IPS DF 6.9 (cell line): ENCODE measurements at places on chromosomes 2 and 18.

DNA sequence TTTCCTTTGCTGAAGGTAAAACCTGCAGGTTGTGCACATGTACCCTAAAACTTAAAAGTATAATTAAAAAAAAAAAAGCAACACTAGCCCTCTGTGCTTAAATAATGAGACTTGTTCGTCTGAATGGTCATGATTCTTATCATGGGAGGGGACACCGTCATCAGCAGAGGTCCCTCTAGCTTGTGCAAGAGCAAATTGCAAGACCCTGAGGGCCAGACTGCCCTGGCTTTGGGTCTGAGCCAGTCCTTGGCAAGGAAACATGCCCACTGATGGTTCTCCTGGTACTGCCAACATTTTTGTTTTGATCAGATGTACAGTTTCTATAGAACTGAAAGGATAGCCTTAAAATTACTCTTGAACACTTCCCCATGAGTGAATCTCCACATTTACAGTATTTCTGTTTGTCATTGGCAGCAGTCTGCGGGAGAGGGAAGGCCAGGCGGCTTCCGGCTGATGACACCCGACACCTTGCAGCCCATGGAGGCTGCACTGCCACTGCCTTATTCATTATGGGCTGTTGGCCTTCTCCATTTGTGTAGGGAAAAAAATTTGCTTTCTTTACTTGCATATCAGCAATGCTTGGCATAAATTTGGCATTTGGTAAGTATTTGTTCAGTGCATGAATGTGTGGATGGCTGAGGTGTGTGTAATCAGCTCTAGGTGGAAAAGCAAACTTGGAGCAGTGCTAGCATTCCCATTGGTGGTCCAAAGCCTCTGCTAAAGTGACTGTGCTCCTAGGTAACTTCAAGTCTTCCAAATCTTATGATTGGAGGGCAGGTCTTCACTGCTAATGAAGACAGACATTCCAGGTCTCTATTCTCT lies 161.6 kb upstream of the ALKAL2 start:
- no peak for DNase-seq

- no peak for DNase-seq
Measured at GRCh38 chr2:72162574-72162973, 14.9 kb upstream of the CYP26B1 start.

- no peak for DNase-seq
Measured at GRCh38 chr2:96753661-96754282, 6.9 kb upstream of the CNNM4 start.

GRCh38 chr2:214800180-214800579 lies 9.3 kb downstream of the BARD1 start:
- DNase-seq, result no peak

DNA sequence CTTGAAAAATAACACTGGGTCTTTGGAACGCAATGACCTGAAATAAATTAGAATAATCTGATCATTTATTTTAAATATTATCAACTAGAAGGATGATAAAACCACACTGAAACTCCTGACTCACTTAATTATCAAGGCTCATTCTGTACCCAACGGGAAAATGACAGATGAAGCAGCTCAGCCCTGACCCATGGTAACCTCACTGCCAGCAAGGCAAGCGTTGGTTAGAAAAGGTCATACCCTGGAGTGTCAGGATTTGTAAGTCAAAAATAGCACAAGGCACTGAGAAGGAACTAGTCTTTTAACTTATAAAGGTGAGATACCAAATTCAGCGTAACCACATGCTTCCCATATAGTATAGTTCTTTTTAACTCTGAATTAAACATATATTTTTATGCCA lies 277.5 kb downstream of the ETAA1 start:
- no peak for DNase-seq

- DNase-seq, result no peak
Measured at GRCh38 chr2:138329162-138329561, 172.4 kb upstream of the SPOPL start.

- DNase-seq, result no peak
Measured at GRCh38 chr2:128921751-128922150, 603.1 kb upstream of the HS6ST1 start.

DNA sequence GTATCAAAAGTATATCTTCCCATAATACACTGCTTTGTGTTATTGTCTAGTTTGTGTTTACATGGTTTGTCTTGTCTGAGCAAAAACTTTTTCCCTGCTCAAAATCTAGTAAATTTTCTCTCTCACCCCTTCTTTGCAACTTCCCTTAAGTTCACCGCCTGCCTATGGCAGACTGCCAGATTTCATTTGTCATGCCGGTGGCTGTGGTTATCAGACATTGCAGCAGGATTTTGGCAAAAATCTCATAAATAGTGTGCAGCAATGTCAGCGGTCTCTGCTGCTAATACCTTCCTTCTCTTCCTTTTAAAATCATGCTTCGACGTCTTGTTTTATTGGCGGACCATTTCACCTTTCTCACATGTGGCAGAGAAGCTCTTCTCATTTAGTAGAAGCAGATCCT lies 45.6 kb upstream of the TMEM178A start:
- no peak for DNase-seq

GRCh38 chr18:39561126-39561525 lies 1995.5 kb upstream of the CELF4 start:
- DNase-seq, result no peak

GRCh38 chr2:200812122-200813022 lies 662 bp downstream of the BZW1 start:
- no peak for DNase-seq

GRCh38 chr18:74682141-74682990 lies 84.7 kb downstream of the ZNF407 start:
- no peak for DNase-seq

- DNase-seq, result no peak
Measured at GRCh38 chr2:1681323-1682180, 62.8 kb downstream of the PXDN start.

- DNase-seq, result no peak
Measured at GRCh38 chr2:195392446-195393336, 264.3 kb upstream of the SLC39A10 start.

- no peak for DNase-seq
Measured at GRCh38 chr2:27545348-27546141, 37.3 kb upstream of the ZNF512 start.

GRCh38 chr18:72201032-72201431 lies 343.1 kb downstream of the CBLN2 start:
- no peak for DNase-seq

- DNase-seq, result no peak
Measured at GRCh38 chr2:126978333-126978732, 79.6 kb downstream of the TEX51 start.

DNA sequence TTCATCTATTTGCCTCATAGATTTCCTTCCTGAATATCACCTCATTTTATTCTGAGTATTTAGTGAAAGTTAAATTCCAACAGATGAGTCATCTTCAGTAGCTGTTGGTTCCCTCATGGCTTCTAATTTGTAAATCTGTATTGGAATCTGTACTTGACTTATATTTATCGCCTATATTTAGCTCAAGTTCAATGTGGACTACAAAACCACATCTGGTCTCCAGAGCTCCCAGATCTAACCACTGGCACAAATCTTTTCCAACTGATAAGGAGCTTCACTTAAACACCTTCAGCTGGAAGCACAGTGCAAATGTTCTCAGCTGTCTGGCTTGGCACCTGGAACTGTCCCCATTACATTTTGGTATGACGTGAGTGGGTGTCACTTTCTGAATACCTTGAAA lies 82.8 kb upstream of the DSEL start:
- no peak for DNase-seq

GRCh38 chr2:6224267-6224666 lies 532.1 kb downstream of the SOX11 start:
- DNase-seq, result no peak

DNA sequence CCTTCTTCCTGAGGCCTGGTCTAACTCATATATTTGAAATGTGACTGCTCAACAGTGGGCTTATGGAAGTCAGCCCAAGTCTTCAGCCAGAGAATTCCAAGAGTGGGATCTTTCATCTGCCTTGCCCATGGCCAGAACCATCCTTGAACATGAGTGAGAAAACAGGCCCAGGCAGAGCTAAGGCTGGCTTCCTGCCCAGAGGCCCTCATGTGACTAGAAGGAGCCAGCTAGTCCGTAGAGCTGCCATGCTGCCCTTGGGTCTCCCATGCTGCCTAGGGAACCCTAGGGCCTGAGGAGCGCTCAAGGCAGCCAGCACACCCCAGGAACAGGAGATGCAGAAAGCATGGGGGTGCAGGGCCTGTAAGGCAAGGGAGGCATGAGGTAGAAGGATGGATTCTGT lies 203.6 kb downstream of the FHOD3 start:
- no peak for DNase-seq

DNA sequence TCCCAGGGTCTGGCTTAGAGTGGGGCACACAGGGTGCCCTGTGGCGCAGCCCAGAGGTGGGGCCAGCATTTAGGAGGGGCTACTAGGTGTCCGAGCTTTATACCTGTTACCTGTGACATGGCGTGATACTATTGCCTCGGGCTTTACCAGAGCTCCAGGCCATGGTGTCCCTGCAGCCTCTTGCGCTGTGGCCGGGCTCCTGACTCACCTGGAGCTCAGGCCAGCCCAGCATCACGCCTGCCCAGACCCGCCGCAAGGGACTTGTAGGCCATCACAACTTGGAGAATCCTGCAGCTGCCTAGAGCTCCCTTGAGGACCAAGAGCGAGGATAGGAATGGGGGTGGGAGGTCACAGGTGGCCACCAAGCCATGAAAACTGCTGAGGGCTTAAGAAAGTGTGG lies 8.0 kb downstream of the INHBB start:
- no peak for DNase-seq

DNA sequence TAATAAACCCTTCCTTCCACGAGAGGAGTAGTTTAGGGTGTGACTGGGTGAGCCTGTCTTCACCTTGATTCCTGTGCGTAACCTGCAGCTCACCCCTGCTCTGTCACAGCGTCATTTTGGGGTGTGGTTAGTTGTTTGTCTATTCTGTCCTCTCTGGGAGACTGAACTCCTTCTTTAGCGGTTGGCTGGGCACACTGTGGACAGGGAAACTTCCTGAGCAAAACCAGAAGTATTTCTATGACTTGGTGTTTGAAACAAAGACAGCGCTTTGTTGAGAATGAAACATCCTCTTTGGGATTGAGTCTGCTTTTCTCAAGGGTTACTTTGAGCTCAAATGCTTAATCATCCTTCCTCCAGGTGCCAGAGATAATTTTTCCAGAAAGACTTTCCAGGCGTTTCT lies 270.7 kb downstream of the HRH4 start:
- DNase-seq, result no peak

- no peak for DNase-seq
Measured at GRCh38 chr2:238167344-238167715, 8.6 kb downstream of the ERFE start.

DNA sequence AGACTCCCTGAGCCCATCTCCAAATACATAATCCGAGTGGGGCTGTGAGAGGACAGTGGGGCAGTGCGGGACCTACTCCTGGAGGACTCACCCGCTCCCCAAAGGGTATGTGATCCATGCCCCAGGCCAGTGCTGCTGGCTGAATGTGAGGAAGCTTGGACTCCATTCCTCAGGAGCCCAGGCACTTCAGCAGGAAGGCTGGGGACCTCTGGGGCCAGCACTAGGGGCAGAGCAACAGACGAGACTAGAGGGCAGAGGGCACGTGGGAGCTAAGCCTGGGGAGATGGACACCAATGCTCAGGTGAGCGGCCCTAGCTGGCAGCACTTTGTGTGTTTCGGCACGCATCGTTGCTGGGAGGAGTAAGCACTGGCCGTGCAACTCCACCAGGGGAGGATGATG lies 84.9 kb downstream of the MALT1 start:
- DNase-seq, result no peak

DNA sequence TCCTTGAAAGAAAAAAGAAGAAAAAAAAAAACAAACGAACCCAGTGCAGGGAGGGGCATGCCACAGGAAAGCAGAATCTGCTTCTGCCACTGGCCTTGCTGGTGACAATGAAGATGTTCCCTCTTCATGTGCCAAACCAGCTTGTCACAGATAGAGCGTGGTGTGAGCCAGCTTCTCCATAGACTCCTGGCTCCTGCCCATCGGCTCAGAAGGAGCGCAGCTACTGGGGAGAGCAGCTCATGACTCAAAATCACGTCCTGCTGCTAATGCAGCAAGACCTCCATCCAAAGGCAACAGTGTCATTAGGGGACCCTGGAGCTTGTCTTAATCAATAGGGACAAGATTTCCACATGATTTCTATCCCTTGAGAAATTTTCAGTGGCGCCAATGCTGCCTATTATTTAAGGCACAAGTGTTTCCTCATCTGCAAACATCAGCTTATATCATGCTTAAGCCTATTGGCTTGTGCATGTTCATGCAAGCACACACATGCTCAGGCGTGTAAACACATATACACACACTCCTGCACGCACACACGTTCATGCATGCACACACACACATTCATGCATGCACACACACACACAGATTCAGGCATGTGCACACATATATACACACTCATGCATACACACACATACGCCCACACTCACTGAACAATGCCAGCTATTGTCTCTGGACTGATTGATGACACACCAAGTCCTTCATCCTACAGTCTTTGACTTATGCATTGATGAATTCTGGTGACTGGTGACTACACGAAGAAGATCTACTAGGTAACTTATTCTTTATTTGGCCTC lies 682.0 kb upstream of the ID2 start:
- DNase-seq, result no peak

- no peak for DNase-seq
Measured at GRCh38 chr2:240579771-240580614, 6.5 kb upstream of the CAPN10 start.

DNA sequence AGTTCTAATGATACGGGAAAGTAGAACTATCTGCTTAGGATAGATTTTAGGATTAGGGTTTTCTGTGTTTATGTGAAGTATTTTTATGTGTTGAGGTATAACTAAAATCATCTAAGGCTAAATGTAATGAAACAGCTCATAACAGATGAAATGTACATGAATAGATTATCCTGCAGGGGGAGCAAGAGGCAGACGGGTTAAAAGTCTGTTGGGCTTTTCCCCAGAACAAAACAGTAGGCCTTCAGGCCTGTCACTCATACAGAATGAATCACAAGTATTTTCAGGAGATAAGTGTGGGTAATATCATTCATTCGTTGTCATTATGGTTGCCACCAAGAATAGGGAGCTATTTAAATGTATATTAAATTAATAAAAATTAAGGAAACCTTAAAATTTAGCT lies 107.9 kb upstream of the IL1R2 start:
- DNase-seq, result no peak

DNA sequence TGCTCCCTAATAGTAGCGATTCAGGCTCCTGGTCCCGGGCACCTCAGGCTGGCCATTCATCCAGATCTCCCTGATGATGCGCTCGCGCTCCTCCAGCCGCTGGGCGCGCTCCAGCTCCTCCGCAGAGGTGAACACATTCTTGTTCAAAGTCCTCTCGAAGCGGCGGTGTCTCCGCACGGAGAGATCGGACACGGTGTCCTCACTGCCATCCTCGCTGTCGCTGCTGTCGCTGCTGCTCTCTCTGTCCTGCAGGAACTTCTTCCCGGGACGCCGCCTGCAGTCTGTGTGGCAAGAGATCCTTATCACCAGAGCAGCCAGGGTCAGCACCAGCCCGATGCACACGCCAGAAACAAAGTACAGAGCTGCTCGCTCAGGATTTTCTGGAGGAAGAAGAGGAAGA lies 67.5 kb downstream of the EVA1A start:
- DNase-seq, result no peak

DNA sequence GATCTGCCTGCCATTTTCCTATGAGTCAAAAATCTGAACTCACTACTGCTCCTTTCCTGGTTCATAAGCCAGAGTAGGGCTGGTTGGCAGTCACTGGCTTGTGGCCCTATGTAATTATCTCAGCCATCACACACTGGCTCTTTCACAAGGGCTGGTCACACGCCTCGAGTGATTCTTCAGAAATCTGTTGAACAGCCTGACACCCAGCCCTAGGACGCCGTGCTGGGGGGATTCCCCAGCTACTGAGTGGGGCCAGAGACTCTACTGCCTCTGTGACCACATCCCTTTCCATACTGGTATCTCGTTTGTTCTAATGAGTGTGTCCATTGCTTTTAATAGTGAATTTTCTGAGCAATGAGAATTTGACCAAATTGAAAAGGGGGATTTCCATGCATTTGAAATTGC lies 45.8 kb upstream of the RBM44 start:
- no peak for DNase-seq
